ENCODE measurements at places on chromosomes 2 and 18.
A peak's percentile ranks its signal among the peaks of the same experiment; 100 is the strongest.

DNA sequence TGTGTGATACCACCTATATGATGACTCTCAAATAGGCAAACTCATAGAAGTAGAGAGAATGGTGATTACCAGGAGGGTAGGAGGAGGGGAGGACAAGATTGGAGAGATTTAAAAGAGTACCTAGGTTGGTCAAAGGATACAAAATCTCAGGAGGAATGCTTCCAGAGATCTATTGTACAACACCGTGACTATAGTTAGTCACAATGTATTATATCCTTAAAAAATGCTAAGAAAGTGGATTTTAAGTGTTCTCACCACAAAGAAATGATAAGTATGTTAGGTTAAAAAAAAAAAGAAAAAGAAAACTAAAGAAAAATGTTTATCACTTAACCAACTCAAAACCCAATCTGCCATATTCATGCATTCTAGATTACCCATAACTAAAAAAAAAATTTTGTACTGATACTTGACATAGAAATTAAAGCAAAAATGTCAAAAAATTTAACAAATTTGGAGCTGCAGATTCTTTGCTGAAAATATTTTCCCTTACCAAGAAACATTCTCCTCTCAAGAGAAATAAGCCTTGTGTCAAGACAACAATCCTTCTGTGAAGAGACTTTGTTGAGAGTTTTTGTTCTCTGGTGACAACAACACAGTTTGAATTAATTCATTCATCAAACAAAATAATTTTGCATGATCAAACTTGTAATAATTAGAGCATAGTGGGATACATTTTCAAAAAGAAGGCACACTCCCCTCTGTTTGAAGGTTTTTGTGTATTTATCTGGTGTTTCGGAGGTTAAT is 213.1 kb downstream of the DNER start:
- no peak for DNase-seq

- no peak for DNase-seq
Observed at GRCh38 chr2:171763602-171764001, 76.3 kb downstream of the DYNC1I2 start.

DNA sequence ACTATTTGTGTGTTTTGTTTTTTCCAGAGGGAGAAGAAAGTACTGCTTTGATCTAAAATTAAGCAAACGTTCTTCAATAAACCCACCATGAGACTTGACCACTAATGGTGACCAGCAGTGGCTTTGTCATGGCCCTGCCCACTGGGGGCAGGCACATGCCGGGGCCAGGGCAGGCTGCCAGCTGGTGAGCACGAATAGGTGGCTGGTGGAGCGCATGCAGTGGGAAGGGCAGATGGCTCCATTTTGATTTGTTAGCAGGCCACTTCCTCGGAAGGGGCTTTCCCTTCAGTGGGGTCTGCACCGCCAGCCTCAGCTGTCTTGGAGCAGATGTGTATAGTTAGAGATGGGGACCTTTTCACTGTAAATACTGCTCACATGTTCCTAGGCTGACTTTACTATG is 277.1 kb downstream of the SOX11 start:
- DNase-seq, result no peak

DNA sequence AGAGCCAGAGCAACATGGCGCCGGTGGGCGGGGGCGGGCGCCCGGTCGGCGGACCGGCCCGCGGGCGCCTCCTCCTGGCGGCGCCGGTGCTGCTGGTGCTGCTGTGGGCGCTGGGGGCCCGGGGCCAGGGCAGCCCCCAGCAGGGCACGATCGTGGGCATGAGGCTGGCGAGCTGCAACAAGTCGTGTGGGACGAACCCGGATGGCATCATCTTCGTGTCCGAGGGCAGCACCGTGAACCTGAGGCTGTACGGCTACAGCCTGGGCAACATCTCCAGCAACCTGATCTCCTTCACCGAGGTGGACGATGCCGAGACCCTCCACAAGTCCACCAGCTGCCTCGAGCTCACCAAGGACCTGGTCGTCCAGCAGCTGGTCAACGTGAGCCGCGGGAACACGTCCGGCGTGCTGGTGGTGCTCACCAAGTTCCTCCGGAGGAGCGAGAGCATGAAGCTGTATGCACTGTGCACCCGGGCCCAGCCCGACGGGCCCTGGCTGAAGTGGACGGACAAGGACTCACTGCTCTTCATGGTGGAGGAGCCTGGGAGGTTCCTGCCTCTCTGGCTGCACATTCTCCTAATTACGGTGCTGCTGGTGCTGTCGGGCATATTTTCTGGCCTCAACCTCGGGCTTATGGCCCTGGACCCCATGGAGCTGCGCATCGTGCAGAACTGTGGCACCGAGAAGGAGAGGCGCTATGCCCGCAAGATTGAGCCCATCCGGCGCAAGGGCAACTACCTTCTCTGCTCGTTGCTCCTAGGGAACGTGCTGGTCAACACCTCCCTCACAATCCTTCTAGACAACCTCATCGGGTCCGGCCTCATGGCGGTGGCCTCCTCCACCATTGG is 507 bp downstream of the CNNM4 start:
- DNase-seq, result no peak

GRCh38 chr2:223779877-223780276 is 57.5 kb downstream of the AP1S3 start:
- DNase-seq, result no peak

DNA sequence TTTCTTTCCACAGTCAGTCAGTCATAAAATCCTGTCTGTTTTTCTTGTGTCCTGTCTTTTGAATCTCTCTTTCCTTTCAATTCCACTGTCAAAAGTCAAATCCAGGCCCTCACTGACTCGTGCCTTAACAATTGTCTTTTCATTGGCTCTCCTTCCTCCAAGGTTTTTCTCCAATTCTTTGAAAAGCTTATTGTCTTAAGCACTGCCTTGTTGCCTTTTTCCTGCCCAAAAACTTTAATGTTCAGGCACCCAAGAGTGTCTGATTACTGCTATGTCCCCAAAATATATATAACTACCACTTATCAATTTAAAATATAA is 13.9 kb upstream of the SULT1C4 start:
- no peak for DNase-seq

GRCh38 chr2:96687266-96687665 is 44.7 kb downstream of the FER1L5 start:
- no peak for DNase-seq

DNA sequence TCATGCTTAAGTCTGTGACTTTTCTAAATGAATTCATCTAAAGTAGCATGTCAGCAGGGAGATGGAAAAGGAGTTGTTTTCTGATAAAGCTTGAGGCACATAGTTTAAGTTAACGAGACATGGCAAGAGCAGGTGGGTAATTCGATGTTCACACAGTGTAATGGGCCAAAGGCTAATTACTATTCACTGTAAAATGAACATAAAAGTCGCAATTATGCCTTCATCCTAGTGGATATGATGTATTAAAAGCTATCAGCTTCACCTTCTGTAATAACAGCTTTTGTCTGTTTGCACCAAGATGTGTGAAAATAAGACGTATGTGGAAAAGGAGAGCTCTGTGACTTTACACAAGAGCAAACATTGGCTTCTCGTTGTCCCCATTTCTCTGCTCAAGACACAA is 94.2 kb upstream of the CDH20 start:
- DNase-seq, result no peak

DNA sequence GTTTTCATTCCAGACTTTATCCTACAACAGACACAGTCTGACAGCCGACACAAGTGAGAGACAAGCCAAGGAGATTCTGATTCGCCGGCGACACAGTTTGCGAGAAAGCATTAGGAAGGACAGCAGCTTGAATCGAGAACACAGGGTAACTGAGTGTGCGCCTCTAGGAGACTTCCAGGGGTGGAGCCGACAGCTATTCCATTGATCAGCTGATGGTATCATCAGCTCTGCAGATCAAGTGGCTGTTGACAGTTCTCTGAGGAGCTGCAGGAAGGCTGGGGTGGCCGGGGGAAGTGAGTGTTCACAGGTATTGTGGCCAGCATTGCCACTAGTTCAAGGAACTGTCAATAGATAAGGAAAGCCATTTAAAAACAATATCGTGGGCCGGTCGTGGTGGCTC is 57.3 kb upstream of the TMEM182 start:
- no peak for DNase-seq

DNA sequence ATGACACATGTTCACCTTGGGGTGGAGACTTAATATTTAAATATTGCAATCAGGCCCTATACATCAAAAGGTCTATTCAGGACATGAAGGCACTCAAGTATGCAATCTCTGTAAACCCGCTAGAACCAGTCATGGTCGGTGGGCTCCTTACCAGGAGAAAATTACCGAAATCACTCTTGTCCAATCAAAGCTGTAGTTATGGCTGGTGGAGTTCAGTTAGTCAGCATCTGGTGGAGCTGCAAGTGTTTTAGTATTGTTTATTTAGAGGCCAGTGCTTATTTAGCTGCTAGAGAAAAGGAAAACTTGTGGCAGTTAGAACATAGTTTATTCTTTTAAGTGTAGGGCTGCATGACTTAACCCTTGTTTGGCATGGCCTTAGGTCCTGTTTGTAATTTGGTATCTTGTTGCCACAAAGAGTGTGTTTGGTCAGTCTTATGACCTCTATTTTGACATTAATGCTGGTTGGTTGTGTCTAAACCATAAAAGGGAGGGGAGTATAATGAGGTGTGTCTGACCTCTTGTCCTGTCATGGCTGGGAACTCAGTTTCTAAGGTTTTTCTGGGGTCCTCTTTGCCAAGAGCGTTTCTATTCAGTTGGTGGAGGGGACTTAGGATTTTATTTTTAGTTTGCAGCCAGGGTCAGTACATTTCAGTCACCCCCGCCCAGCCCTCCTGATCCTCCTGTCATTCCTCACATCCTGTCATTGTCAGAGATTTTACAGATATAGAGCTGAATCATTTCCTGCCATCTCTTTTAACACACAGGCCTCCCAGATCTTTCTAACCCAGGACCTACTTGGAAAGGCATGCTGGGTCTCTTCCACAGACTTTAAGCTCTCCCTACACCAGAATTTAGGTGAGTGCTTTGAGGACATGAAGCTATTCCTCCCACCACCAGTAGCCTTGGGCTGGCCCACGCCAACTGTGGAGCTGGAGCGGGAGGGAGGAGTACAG is 108.1 kb downstream of the XRCC5 start:
- DNase-seq, result no peak

DNA sequence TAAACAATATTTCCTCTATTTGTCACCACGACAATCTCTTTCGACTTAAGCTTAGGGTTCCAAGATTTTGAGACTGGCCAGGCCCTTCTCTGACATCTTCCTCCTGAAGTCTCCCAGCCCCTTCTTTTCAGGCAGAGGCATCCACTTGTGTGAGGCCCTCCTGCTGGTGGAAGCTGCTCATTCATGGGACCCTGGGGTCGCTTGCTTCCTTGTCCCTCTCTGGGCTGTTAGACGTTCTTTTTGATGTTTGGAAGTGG is 188.2 kb upstream of the APCDD1 start:
- DNase-seq, result no peak

- DNase-seq, result no peak
Observed at GRCh38 chr2:113175042-113175628, 1.4 kb downstream of the PSD4 start.

DNA sequence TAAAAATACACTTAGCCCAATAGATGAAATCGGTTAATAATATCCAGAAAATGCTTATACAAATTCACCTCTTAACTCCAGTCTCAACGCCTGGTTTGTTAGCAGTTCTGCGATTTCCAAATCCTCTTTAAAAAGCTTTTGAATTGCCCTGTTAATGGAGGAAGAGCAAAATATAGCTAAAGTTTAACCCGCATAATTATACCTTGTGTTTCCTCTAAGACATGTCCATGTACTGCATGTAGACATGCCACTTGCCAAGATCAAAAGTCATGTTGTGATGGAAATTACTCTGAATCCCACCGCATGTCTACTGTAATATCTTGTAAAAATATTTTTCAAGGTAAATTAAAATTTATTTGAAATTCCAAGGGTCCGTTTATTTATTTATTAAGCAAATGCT is 291.2 kb upstream of the LRP1B start:
- no peak for DNase-seq

DNA sequence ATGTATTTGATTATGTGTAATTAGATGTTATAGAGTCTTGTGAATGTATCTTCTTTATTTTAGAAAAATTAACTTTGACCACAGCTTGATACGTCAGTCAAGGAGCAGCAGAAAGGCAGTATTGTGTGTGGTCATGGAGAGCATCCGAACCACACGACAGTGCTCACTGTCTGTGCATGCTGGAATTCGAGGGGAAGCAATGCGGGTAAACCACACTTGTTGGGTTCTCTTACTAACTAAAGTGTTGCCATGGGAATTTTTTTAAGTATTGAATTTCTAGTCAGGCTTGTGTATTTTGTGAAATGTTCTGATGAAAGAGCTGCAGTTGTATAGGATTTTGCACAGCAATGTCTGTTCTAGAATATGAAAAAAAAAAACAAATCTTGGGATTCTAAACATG is 4.8 kb downstream of the PJVK start:
- DNase-seq, result no peak

DNA sequence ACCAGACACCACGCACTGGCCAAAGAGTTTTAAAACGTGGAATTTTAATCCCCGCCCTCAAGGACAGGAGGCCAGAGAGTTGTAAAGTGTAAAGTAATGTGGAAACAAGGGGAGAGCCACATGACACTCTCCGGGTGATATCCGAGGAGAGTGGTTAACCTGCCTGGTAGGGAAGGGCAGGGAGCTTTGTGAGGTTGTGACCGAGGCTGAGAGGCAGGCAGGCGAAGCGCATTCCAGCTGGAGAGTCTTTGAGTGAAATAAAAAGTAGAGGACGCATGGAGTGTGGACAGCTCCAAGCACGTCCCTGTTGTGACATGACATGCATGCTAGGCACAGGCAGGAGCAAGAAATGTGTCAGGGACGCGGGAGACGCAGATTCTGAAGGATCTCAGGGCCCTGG is 539.5 kb downstream of the RNF144A start:
- DNase-seq, result no peak

DNA sequence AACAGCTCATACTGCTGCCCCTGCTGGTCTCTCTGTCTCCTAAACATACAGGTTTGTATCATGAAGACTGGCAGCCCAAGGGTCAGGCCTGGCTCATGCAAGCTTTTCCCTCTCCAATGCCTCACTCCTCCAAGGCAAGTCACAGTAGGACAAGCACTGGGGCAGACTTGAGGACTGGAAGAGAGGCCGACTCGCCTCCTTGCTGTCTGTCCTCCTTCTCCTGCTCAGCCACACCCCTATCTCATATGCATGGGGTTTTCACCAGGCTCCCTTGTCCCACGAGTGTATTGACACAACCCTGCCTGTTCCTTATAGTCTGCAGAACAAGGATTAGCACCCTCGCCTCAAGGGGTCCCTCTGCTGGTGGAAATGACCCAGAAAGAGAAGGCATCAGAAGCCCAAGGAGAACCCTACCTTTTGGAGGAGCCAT is 223.7 kb downstream of the SOX11 start:
- DNase-seq, result no peak

- DNase-seq, result no peak
Observed at GRCh38 chr2:81235601-81236000, 931.0 kb upstream of the LRRTM1 start.

- peak; percentile 17 for DNase-seq
Observed at GRCh38 chr2:230798769-230799399, 65.9 kb upstream of the ITM2C start.

Data from neuronal stem cell (in vitro differentiated cells).